ENCODE measurements at places on chromosomes 5 and 9.
A peak's percentile ranks its signal among the peaks of the same experiment; 100 is the strongest.

- DNase-seq: no peak
Measured at GRCh38 chr9:32708480-32709150, 73.1 kb upstream of the TAF1L start.

GRCh38 chr5:31291323-31291854 is 97.9 kb downstream of the CDH6 start:
- no peak for DNase-seq

- no peak for DNase-seq
Measured at GRCh38 chr5:138569782-138570181, 5.4 kb downstream of the HSPA9 start.

GRCh38 chr5:9928326-9928725 is 298.2 kb upstream of the TAS2R1 start:
- DNase-seq: no peak

GRCh38 chr9:1875251-1875851 is 139.8 kb upstream of the SMARCA2 start:
- DNase-seq: peak; percentile 74

- DNase-seq: no peak
Measured at GRCh38 chr9:25119041-25119440, 559.2 kb downstream of the TUSC1 start.

GRCh38 chr5:125559296-125559695 is 812.9 kb upstream of the ZNF608 start:
- DNase-seq: no peak

- no peak for DNase-seq
Measured at GRCh38 chr5:386432-387341, 56.3 kb upstream of the EXOC3 start.

- DNase-seq: no peak
Measured at GRCh38 chr9:127886401-127886972, 9.0 kb upstream of the AK1 start.

DNA sequence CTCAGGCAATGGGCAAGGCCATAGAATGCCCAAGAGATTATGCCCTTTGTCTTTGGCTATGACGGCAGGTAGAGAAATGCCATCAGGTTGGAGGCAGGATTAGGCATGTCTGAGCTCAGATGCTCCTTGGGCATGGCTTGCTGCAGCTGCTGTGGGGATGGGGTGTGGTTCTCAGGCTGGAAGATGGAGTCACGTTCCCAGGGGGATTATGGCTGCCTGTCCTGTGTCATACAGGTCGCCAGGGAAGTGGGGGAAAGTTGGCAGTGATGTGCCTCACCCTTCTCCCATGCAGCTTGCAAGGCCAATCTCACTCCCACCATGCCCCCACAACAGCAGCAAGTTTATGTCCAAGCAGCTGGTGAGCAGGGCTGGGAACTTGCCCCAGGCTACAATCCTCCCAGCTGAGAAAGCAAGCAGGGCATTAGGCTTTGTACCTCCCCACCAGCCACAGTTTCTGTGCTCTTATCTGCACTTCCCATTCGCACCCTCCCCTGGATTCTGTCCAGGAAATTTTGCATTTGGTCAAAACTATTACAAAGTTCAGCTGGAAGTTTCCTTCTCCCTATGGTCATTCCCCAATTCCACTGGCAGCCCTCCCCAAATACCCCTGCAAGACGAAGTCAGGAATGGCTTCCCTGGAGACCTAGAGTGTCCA is 1788.0 kb upstream of the NUDT12 start:
- DNase-seq: no peak

DNA sequence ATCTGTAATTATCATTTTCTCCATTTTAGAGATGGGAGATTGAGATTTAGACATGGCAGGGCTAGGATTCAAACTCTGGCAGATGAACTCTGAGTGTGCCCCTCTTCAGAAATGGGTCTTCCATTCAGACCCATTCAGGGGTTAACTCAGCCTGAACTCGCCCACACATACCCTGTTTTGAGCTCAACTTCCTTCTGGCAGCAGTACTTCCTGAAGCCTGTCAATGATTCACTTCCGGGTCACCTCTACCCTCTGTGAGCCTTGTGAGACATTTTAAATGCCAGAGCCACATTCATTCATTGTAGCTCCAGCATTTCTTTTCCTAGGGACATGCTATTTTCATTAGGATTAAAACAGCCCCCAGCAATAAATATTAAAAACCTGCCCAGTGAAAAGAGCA is 209.3 kb upstream of the SLC24A2 start:
- peak; percentile 73 for DNase-seq

Measured in GM12865 (cell line).